ENCODE measurements at places on chromosomes 1 and 21.

- no peak for DNase-seq
These were observed 57.4 kb downstream of the SSX2IP start for GRCh38 chr1:84632673-84633434.

DNA sequence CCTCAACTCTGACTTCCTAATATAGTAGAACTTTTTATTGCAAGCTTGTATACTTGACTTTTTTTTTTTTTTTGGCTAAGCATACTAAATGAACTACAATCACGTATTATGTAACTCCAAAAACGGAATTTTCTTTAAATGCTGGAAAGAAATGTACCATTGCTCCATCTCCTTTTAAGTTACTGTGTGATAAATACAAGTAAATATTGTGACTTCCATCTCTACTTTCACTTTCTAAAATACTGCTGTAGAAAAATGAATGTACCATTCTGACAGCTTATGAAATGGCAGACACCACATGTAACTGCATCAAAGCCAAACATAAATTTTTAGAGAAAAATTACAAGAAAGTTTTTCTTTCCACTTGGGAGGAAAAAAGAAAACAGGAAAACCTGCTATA is 54.7 kb downstream of the ASH1L start:
- no peak for DNase-seq

DNA sequence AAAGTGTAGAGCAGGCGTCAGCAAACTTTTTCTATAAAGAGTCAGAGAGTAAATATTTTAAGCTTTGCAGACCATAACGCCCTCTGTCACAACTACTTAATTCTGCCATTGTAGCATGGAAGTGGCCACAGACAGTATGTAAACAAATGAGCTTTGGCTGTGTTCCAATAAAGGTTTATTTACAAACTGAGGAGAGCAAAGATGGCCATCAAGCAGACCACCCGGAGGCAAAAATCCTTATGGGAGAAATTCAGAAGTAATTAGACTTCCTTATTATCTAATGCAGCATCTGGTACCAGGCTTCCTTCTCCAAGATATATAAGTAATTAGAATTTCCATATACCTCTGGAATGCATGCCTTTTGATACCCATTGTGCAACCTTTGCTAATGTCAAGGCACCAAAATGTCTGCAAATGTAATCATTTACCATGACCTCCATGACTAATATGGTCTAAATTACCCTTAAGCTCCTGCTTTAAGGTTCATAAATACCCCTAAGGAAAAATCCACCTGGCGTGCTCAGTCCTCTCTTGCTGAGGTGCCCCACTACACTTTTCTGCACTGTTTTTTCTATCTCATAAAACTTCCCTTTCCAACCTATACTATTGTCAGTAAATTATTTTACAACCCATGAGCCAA is 377.8 kb downstream of the MATN1 start:
- no peak for DNase-seq

DNA sequence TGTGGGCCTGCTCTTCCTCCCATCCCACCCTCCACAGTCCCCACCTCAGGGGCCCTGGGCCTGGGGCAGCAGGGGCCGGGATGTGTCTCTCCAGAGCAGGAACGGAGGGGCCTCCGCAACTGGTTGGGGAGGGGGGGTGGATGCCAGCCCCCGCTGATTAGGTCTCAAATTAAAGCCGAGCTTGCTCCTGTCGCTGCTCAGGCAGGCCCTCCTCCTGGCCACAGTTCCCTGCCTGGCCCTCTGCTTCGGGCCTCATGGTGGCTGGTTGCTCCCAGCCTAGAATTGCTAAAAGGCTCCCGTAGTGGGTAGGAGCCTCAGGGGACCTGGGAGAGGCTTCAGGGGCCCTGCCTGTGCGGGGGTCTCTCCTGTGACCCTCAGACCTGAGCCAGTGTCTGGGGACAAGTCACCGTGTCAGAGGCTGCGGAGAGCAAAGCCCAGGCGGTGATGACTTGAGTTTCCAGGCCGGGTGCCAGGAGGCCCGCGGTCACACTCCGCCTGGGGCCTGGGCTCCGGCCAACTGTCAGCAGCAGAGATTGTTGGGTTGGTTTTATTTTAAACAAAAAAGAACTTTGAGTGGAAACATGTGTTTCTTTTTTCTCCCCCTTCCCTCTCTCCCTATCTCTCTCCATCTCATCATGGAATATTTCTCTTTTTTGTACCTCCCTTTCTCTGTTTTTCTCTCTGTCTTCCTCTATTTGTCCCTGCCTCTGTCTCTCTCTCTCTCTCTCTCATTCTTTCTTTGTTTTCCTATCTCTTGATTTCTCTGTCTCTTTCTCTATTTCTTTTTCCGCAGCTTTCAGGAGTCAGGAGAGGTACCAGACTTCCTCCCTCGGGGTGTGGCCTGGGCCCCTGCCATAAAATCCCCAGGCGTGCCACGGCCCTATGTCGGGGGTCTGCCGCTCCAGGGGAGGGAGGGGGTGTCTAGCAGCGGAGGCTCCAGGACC is 20.0 kb upstream of the EPHA2 start:
- DNase-seq = peak; percentile 64

DNA sequence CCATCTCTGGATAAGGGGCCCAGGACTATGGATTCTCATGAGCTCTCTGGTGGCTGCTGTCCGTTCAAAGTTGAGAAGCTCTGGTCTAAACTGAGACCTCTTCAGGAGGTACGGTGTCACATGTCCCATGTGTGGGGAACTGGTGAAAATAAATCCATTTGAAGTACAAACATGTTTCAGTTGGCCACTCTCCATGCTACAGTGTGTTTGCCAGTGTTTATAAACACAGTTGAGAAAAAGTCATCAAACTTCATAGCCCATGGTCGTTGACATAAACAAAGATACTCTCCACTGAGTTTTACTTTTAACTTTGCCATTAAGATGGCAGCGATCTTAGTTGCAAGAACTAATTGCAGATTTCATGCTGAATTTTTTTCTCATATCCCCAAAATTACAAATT is 72.8 kb downstream of the PSMG1 start:
- no peak for DNase-seq

GRCh38 chr21:20968391-20968790 is 29.8 kb upstream of the NCAM2 start:
- DNase-seq = no peak

- no peak for DNase-seq
These were observed 137.1 kb downstream of the DPYD start for GRCh38 chr1:97783751-97784150.

DNA sequence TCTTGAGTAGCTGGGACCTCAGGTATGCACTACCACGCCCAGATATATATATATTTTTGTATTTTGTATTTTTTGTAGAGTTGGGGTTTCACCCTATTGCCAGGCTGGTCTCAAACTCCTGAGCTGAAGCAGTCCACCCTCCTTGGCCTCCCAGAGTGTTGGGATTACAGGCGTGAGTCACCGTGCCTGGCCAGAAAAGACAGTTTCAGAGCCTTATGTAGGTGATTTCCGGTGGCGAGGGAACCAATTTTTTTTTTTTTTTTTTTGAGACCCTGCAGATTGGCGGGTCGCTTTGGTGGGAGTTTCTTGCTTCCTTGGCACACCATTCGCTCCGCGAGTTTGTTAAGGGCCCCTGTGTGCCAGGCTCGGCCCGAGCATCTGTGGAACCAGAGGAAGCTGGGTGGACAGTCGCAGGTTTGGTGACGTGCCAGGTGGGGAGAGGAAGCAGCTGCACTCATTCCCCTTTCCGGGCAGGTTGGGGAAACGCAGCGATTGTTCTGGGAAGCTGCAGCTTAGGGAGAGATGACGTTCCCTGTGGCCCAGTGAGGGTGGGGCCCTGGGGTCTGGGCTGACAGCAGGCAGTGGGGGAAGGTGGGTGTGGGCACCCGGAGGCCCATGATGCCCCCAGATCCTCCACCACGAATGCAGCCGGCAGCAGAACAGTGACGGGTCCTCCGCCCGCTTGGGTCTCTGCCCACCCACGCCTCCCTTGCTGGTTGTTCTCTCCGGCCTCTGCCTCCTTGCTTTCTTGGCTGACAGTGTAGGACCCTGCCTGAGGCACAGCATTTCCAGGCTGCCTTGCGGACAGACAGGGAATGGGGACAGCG is 25.1 kb downstream of the SPSB1 start:
- DNase-seq = no peak

DNA sequence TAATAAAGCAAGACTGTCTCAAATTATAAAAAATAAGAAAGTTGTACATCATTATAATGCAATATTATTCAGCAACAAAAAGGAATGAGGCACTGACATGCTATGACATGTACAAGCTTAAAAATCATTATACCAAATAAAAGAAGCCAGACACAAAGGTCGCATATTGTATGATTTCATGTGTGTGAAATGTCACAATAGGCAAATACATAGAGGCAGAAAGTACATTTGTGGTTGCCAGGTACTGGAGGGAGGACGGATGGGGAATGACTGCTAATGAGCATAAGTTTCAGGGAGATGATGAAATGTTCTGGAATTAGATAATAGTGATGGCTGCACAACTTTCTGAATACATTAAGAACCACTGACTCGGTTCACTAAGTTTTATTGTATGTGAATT is 73.6 kb upstream of the NBPF3 start:
- no peak for DNase-seq

- no peak for DNase-seq
These were observed 29.0 kb downstream of the TP73 start for GRCh38 chr1:3681231-3681897.

GRCh38 chr1:29136391-29136915 is 12.8 kb upstream of the TMEM200B start:
- no peak for DNase-seq

DNA sequence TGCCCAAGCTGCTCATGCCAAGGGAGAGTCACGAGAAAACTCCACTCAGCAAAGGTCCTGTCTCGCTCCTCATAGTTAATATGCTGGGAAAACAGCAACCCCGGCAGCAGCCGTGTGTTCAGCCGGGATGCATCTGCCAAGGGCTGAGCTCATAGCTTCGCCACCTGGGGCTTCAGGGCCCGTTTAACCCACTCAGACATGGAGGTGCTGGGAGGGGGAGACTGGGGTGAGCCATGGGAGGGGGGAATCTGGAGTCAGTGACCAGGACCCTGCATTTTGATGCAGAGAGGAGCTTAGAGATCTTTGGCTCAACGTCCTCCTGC is 283.4 kb downstream of the PTPRU start:
- DNase-seq = no peak

DNA sequence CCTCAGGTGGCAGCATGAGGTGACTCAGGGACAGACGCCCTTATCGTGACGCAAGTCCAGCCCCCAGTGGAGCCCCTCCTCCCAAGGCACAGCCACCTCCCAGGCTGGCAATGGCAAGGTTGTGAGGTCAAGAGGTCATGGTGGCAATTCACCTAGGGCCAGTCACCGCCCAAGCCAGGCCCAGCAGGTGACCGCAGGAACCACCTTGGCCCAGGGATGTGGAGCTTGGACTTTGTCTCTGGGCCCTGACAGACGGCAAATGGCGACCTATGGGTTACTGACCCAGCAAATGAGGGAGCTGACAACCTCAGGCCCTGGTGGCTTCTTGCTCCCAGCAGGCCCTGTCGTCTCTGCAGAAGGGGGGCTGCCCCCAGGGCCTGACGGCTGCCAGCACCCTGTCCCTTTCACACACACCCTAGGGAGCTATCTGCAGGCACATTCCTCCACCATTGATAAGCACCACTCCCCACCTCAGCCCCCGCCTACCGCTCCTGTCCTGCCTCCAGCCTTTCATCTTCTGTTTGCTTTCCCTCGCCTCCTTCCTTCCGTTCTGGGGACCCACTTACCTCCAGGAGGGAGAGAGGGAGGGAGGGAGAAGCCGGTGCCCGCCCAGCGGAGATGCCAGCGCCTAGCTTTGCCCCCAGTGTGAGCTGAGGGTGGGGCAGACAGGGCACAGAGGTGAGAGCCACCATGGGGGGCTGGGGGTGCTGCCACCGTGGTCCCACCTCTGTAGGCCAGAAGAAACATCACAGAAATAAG is 12.1 kb downstream of the EPHA2 start:
- DNase-seq = no peak

DNA sequence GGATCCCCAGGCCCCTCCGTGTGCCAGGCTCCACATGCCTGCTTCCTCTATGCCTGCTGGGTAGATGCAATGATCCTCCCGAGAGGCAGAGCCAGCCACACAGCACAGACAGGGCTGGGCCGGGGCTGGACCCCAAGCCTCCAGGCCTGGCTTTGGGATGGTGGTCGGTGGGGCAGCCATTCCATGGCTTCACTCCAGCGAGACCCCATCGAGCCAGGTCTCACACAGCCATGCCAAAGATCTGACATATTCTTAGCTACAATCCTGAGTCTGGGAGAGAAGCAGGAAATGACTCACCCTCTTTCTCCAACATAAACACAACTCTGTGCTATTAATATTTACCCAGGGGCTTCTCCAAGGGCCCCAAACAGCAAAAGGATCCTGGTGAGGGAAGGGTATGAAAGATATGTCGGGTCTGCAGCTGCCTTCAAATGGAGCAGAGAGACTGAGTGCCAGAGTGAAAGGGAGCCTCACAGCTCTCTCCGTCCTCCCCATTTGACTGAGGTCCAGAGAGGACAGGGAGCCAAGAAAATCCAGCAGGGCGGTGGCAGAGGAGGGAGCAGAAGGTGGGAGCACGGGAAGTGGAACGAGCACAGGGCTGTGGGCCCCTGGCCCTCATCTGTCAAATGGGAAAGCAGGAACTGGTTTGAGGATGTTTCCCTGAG is 639.5 kb downstream of the MATN1 start:
- DNase-seq = no peak

- DNase-seq = no peak
These were observed 23.1 kb downstream of the IER5 start for GRCh38 chr1:181111559-181111958.

DNA sequence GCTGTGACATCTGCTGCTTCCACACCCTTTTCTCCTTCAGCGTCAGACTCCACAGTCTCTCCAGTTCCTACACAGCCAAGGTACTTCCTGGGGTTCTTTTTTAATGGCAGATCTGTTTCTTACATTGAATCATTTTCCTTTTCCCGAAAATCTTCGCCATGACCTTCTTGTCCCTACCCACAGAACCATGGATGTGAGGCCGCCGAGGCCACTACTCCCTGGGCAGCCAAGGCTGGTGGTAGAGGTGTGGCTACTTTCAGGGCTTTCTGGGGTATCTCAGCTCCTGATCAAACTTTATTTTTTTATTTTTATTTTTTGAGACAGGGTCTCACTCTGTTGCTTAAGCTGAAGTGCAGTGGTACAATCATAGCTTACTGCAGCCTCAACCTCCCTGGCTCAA is 9.5 kb upstream of the LIN9 start:
- no peak for DNase-seq

- DNase-seq = no peak
These were observed 30.8 kb upstream of the CPLANE2 start for GRCh38 chr1:16267690-16268180.

GRCh38 chr1:116377541-116378529 is 4.8 kb downstream of the ATP1A1 start:
- DNase-seq = no peak

DNA sequence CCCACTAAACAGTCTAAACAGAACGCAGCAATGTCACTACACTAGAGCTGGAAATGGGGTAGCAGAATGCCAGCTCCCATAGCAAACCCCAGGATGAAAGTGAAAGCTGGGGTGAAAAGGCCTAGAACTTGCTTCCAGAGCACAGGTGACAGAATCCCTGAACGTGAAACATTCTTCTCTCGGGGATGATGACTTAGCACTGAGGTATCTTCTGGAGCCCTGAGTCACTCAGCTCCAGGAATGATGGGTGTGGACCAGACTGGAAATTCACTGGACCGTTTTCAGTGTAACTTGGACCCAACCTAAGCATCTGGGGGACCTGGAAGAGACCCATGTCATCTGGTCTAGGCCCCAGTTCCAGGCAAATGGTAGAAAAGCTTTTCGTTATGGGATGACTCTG is 108.9 kb downstream of the CDC7 start:
- no peak for DNase-seq
